Cardiac atrium fibroblast (primary cell): ENCODE measurements at places on chromosomes 6 and 20. TPM values are rescaled to one million over a fixed set of nuclear protein-coding genes. Genes with fewer than 3 reads are reported as not detected.

The CNBD2 gene
- total RNA-seq: 0.54 and 2.1 TPM in 2 replicates

The DDR1 gene
- 30.7 and 36.5 TPM in 2 replicates for total RNA-seq

The BPI gene
- total RNA-seq: not detected in 2 replicates

The YWHAB gene
- 96.9 and 116 TPM in 2 replicates for total RNA-seq

The MICAL1 gene
- 71.3 and 72.0 TPM in 2 replicates for total RNA-seq

The KIF3B gene
- 17.0 and 21.9 TPM in 2 replicates for total RNA-seq

The ISM1 gene
- total RNA-seq: not detected in 2 replicates

The CENPQ gene
- total RNA-seq: 2.8 and 5.6 TPM in 2 replicates

The KCNQ5 gene
- total RNA-seq: 0.36 and 1.5 TPM in 2 replicates

The ADGRF1 gene
- not detected in 2 replicates for total RNA-seq

The NUP153 gene
- total RNA-seq: 20.2 and 23.5 TPM in 2 replicates

The RAET1G gene
- total RNA-seq: 0.97 TPM in 1 of 2 replicates, not detected in the other

The TRIM31 gene
- total RNA-seq: not detected in 2 replicates

The SPAG4 gene
- total RNA-seq: 32.9 and 44.2 TPM in 2 replicates

The LCA5 gene
- total RNA-seq: 3.4 TPM in 2 replicates

The SLC16A10 gene
- total RNA-seq: not detected in 2 replicates

The HEY2 gene
- total RNA-seq: not detected in 2 replicates

The RGL2 gene
- total RNA-seq: 31.4 and 36.6 TPM in 2 replicates

The BANF2 gene
- total RNA-seq: not detected in 2 replicates

The ZNF322 gene
- 12.0 and 12.1 TPM in 2 replicates for total RNA-seq
